Stimulated activated CD4-positive, alpha-beta T cell treated with anti-CD3 and anti-CD28 coated beads, Interleukin-15, amount 100 ng/mL, for 1 hour (primary cell): ENCODE measurements at places on chromosomes 11 and 22.

DNA sequence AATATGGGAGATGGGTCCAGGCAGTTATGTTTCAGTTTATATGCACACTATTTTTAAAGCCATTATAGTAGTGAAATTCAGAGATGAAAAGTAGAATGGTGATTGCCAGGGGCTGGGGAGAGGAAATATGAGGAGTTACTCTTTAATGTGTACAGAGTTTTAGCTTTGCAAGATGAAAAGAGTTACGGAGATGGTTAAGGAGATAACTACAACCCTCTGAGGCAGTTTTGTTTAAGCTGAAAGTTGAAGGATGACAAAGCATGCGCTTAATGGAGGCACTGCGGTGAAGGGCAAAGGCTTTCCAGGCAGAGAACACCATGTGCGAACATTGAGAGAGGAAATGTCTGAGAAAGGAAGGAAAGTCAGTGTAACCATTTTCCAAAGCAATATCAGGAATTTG lies 18.2 kb upstream of the BMAL1 start:
- no peak for DNase-seq

GRCh38 chr22:17138513-17138912 lies 17.4 kb upstream of the TMEM121B start:
- no peak for DNase-seq

DNA sequence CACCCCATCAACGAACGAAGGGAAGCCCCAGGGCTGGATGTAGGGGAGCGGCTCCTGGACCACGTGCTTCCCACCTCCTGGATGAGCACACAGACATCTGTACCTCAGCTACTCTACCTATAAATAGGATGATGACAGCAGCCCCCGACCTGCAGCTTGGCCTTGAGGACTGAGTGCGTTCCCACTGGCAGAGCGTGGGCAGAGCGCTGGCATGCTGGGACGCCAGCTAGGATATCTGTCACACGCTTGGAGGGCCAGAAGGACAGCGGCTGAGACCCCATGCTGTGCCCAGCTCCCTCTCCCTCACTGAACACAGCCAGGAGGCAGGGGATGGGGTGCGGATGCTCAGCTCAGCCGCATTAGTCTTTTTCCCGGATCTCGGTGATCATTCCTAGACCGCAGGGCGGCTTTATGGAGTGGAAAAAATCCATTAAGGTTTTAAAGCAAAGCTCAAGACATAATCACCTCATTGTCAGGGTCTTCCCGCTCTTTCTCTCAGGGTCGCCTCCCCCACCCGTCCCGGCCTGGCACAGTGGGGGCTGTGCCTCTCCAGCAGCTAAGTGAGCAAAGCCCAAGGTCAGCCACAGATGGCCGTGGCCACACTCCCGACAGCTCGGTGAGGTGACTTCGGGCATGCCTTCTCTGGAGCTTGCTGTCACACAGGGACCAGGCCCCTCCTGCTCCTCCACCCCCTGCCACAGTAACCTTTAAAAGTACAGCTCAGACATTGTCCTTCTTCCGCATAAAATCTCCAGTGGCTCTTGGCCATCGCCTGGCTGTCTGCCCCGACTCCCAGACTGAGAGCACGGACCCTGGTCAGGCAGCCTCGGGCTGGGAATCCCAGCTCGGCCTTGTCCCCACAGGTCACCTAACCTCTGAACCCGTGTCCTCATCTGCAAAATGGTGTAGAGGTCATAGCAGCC lies 69.6 kb upstream of the SHISAL1 start:
- DNase-seq: no peak

- no peak for DNase-seq
These were observed 6.3 kb downstream of the MS4A12 start for GRCh38 chr11:60498853-60499252.

DNA sequence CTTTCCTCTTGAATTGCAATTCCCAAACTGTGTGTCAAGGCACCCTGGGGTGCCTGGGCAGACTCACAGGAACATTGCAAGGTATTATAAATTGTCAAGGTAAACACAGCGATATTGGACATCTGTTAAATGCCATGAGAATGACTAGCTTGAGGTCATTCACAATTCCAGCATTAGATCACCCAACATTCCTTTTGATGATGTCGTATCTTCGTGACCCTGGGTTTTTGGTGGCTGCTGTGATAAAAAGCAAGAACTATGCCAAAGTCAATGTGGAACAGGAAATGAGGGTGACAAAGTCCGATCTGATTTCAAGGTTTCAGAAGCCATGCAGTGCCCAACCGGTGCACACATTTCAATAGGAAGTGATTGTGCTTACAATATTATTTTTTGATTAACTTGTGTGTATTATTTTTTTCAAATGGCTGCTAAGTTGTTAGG lies 458.4 kb downstream of the MIAT start:
- DNase-seq: no peak

GRCh38 chr11:88424881-88425280 lies 87.3 kb upstream of the CTSC start:
- no peak for DNase-seq

GRCh38 chr11:106001304-106002012 lies 20.6 kb downstream of the MSANTD4 start:
- no peak for DNase-seq

DNA sequence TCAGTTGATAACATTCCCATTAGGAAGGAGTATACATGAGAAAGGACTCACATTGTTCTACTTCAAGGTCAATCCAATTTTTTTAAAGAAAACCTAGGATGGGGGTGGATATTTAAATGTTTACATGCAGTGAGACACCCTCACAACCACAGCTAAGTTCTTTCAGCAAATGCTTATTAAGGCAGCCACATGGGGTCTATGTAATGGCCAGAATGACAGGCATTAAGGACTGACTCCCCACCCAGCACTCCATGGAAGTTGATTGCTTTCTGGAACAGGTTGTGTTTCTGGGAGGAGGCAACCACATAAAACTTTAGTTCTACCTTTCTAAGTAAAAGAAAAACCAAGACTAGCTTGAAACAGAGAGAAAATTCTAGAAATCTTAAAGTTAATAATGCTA lies 662.0 kb upstream of the CCDC90B start:
- no peak for DNase-seq

DNA sequence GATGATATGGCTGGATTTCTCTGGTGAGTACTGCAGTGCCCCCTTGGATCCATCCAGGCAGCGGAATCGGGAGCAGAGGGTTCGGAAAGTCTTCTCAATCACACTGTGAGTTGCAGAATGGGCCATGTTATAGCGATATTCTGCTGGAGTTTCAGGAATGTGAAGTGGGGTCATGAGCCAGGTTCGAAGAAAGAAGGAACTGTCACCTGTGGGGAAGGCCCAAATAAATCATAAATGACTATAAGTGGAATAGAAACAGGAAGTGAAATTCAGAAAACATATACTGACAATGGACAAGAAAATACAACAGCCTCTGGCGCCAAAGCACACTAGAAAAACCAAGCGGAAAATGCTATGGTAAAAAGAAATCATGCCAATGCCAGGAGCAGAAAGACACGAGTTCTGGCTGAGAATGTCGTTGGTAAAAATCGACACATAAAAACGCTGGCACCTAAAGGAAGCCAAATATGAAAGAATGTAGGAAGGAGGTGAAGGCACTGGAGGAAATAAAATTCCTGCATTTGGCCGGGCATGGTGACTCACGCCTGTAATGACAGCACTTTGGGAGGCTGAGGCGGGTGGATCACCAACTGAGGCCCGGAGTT lies 10.0 kb upstream of the AMBRA1 start:
- DNase-seq: no peak

- no peak for DNase-seq
These were observed 45.6 kb downstream of the OR4D9 start for GRCh38 chr11:59556917-59557348.

DNA sequence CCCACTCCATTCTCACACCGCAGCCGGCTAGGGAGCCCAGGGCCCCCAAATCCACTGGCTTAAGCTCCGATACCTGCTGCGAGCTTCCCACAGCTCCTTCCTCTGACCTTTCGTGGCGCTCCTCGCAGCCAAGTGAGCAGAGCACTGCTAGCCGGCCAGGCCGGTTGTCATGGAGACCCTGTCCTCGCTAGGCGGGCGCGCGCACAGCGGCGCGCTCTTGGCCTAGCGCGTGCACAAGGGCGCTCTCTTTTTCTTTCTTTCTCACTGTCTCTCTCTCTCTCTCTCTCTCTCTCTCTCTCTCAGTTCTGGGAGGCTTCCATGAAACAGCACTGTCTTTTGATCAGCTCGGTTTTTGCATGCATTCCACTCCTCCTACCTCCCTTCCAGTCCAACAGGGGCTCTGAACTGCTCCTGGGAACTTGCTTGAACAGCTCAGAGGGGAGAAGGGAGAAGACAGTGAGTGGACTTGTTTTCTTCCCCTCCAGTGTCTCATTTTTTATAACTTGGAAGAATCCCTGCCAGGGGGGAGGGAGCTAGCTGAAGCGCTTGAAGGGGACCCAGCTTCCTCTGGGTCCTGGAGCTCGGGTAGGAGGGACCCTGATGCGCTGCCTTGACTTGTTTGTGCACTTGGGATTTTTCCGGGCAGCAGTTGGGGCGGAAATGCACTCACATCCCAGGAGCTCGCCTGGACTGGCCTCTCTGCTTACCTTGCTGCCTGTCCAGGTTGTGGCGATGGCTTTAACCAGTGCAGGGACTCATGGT lies 100.3 kb upstream of the AKIP1 start:
- DNase-seq: no peak

- DNase-seq: no peak
These were observed 30.1 kb downstream of the BRSK2 start for GRCh38 chr11:1419811-1420210.

- no peak for DNase-seq
These were observed 13.8 kb upstream of the POGLUT3 start for GRCh38 chr11:108511851-108512474.

DNA sequence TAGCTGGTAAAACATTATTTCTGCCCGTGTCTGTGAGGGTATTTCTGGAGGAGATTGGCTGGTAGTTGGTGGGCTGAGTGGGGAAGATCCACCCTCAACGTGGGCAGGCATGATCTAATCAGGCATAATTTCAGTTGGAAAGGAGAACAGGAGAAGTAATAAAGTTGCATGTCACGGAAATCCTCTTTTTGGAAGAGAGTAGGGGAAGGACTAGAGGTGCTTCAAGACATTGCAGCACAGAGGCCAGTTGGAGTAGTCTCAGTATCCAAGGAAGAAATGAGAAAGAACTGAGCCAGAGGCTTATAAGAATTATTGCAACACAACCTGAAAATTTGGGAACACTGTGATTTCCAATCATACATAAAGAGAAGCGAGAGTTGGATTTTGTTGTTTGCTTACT lies 1155.1 kb downstream of the FAM181B start:
- no peak for DNase-seq

DNA sequence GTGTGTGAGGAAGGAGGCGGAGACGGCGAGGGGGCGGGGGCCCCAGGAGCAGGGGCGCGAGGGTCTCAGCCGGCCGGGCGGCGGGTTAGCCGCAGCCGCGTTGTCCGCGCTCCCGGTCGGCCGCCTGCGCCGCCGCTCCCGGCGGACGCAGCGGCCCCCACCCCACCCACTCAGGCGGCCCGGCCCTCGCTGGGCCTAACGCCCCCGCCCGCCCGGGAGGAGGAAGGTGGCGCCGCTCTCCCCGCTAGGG lies at the start of gene FCHSD2:
TSS of gene FCHSD2 (minus strand) at position 191 of the 250 bp plus-strand sequence. CDS start 441 bp downstream, outside the sequence.
- DNase-seq: no peak

GRCh38 chr11:44728491-44728910 lies 1.7 kb downstream of the TSPAN18 start:
- no peak for DNase-seq

GRCh38 chr11:27095059-27095458 lies 54.4 kb downstream of the BBOX1 start:
- DNase-seq: no peak

DNA sequence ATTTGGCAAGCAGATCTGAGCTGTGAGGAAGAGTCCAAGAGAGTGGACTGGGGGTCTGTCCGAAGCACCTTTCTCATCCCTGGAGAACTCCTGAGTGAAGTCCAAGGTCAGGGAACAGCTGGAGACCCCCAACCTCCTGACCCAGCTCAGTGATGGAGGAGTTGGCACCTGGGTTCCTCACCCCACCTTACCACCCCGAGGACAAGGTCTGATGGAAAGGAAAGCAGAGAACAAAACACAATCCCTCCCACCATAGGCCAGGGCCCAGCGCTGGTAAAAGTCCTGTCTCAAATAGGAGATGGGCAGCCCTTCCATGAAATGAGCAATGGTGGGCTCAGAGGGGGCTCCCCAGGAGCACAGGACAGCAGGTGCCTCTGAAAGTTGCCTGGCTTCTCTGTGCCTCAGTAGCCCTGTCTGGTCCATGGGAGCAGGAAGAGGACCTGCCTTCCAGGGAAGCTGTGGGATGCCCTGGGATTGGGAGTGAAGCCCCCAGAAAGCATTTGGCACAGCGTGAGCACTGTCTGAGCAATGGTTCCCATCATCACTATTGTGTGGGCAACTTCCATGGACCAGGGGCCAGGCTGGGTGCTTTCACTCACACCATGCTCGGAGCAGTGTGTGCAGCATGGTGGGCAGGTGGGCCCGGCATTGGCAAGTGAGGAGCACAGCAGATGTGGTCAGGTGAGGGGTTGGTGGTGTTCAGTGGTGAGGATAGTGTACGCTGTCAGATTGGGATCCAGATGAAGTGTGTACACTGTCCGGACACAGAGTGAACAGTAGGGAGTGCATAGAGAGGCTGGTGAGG lies 7.5 kb downstream of the TRIM29 start:
- DNase-seq: no peak

DNA sequence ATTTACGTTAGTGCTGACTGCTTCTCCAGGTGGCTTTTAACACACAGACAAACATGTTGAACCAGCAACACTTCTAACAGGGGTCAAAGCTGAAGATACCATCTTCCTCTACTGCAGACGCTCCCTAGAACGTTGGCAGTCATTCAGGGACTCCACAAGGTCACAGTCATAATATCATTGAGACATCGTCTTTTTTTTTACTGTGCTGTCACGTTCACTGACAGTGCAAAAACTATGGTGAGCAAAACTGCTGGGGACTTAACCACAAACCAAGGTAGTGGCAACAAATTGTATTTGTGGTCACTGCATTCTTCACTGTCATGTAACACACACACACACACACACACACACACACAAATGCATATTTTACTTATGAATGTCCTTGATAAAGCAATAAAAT lies 244.9 kb downstream of the CASP12 start:
- DNase-seq: no peak

DNA sequence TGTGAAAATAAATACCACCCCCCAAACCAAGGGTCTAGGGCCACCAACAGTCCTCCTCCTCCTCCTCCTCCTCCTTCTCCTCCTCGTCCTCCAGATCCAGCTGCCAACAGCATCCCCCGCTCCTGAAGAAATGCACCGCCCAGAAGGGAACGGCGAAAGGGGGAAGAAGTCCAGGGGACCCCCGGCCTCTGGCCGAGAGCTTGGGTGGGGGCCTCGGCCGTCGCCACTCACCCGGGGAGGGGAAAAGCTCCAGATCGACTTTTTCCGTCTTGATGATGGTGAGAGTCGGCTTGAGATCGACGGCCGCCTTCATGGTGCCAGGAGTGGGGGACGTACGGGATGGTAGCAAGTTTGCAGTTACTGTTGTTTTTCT lies 65.7 kb downstream of the ETS1 start:
- DNase-seq: no peak

- no peak for DNase-seq
These were observed 1336.8 kb downstream of the TBC1D22A start for GRCh38 chr22:48099251-48099650.

- DNase-seq: no peak
These were observed 39.4 kb downstream of the CYP2R1 start for GRCh38 chr11:14852571-14853177.
